ENCODE measurements at places on chromosomes 5 and 9.

DNA sequence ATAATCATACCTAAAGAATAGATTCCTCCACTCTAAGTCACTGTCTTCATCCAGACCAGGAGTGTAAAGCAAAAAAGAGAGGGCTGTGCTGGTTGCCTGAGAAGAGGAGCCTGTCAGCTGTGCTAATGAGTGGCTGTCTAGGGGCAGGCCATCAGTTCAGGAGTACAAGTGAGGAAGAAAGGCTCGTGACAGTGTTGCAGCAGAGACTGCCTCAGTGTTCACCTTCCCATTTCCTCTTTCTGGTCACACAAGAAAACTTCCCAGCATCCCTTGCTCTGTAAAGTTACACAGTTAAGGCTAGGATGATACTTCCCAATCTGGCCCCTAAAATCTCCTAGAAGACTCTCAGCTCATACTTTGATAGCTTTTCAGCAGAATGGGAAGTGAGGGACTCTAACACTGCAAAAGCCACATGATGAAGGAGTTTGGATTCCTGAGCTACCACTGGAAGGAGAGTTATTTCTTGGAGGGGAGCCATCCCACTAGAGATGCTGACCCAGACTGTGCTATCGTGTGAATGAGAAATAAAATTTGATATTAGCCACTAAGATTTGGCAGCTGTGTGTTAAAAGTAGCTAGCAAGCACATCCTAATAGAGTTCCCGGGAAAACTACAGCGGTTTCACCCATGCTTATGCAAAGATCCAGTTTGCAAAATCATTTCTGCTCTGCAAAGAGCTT is 67.1 kb downstream of the ADAMTS12 start:
- no peak for DNase-seq

- DNase-seq = no peak
Observed at GRCh38 chr9:86349271-86349670, 4.9 kb downstream of the TUT7 start.

DNA sequence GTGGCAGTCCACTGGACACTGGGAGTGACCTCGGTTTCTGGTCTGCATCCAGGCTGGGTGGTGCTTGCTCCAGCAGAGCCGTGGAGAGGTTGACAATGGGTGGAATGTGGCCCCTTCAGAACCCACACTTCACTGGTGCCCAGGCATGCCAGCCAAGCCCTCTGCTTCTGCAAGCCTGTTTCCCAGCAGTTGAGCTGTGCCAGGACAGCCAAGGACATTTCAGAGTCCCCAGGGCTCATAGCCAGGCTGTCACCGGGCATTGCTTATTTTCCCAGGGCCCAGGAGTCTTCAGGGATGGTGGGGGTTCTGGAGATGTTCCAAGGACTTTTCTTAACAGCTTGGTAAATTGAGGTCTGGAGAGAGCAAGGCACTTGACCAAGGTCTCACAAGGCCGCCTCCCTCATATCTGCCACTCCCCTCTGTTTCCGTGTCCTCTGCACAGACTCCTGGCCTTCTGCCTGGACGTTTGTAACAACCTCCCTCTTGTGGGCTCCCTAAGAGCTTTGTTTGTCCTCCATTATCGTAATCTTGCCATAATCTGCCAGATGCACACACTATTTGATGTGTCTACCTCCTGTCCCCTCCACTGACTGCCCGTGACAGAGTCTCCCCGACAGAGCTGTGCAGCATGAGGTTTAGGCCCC is 3.8 kb upstream of the NDST1 start:
- no peak for DNase-seq

- no peak for DNase-seq
Observed at GRCh38 chr9:128251732-128252100, 24.1 kb downstream of the GOLGA2 start.

GRCh38 chr5:76983468-76983867 is 30.6 kb downstream of the CRHBP start:
- no peak for DNase-seq

- no peak for DNase-seq
Observed at GRCh38 chr9:127430415-127430814, 6.2 kb downstream of the ZNF79 start.

GRCh38 chr5:55175781-55176175 is 2.8 kb upstream of the CDC20B start:
- no peak for DNase-seq

GRCh38 chr5:148005788-148006520 is 57.8 kb upstream of the SPINK5 start:
- no peak for DNase-seq

GRCh38 chr9:116471093-116471906 is 215.8 kb upstream of the TRIM32 start:
- no peak for DNase-seq
